ENCODE measurements at places on chromosomes 2 and 18.

DNA sequence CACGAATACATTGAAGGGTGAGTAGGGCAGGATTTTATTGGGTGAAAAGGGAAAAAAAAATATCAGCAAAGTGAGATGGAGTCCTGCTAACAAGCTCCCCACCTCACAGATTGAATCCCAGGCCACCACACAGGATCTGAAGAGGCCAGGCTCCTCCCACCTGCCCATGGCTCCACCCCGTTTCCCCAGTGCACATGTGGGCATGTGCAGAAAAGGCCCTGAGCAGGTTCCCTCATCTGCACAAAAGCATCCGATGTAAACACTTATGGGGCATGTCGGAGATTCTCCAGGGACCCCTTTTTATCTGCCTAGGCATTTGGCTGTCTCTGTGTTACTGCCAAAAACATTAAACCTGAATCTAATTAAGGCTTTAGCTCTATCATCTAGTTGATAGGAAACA is 35.2 kb downstream of the SKA1 start:
- no peak for DNase-seq

DNA sequence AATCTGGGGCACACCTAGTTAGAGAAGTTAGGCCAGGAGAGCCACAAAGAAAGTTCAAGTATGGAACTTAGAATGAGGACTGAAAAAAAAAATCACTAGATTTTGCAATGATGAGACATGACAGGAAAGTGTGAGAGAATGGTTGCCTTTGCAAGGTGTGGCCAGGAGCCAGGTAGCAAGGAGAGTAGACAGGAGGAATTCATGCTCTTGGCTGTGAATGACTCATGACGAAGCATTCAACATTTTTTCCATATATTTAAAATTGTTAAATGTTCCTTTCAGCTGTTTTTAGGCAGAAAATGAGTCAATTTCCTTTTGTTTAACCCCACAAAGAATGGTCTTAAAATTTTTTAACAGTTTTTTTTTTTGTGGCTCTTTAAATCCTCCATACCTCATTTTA is 636.9 kb downstream of the PLCL1 start:
- DNase-seq: no peak

GRCh38 chr2:174729797-174730697 is 34.2 kb downstream of the CHRNA1 start:
- DNase-seq: no peak

DNA sequence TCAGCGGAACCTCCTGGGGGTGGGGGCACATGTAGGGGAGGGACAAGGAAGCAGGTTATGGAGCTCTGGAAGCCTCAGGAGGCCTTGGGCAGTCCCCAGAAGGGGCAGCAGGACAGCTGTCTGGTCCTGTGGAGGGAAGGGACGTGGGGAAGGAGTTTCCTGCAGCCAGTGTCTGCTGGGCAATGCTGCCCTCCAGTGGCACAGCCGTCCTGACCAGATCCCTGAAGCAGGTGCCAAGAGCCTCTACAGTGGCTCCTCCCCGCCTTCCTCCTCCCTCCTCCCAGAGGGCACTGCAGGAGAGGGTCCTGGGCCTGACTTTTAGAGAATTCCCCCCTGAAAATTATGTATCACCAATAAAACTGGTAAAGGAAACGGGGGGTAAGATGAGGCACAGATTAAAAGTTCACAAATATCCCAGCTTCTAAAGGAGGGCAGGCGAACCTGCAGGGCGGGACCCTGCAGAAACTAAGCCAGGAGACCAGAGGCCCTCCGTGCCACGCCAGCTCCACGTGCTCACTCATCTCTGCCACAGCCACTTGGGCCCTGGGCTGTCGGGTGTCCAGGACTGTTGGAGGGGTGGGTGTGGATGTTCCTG is 258.5 kb downstream of the TWIST2 start:
- DNase-seq: peak; percentile 60

GRCh38 chr2:133171393-133172004 is 396.8 kb downstream of the NCKAP5 start:
- DNase-seq: peak; percentile 75

DNA sequence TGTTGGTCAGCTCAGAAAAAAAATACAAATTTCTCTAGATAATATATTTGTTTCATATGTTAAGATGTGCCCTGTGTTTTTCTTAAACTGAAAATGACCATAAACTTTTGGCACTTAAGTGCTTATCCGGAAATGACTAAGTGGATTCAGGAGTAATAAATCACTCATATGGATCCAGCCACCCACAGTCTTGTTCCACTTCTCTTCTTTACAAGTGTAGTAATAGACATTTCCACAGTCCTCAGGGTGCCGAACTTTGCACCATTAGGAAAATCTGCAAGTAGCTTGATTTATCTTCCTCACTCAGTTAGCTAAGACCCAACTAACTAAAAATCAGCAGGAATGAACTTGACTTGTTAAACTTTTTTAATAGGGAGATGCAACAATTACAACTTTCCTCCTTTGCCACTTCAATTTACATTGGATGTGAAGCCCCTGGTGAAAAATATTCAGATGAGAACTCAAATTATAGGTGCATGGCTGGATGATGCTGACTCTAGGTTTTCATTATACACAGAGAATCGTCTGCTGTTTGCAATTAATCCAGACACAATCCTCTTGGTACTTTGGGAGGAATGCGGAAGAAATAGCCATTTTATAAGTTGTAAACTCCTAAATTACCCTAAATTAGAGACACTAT is 322.5 kb downstream of the ARHGAP15 start:
- peak; percentile 43 for DNase-seq

GRCh38 chr18:39031647-39032046 is 1466.0 kb upstream of the CELF4 start:
- no peak for DNase-seq

- peak; percentile 7 for DNase-seq
These were observed 13.6 kb upstream of the IRS1 start for GRCh38 chr2:226813148-226813701.

DNA sequence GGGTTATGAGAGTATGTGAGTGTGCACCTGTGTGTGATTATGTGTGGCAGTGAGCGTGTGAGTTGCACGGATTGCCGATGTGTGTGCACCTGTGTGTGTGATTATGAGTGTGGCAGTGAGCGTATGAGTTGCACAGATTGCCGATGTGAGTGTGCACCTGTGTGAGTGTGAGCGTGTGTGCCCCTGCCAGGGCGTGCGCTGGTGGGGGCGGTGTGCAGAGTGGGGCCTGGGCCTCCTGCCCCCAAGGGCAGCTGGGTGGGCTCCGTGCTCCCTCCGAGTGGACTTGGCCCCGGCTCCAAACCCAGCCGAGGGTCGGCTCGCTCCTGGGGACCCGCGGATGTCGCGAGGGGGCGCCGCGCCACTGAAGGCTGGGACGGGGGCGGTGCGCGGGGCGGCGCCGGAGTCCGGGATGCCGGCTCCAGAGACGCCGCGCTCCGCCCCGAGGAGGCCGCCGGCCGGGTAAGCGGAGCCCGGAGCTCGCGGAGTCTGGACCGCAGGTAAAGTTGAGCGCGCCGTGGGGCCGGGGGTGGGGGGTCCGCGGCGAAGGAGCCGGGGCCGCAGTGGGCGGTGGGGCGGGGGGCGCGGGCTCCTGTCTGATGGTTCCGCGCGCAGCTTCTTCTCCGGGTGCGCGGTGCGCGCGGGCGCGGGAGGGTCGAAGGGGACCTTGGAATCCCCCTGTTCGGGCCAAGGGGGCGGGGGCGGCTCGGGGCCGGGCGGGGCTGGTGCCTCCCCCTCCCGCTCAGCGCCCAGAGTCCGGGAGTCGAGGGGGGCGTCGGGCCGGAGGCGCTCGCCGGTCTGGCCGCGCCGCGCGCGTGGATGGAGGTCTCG is at the start of gene KCNG2:
KCNG2 (plus strand) TSS at position 421 of the 828 bp plus-strand sequence. CDS start 65,730 bp downstream, outside the sequence.
- DNase-seq: no peak

GRCh38 chr2:198134293-198134955 is 330.0 kb downstream of the PLCL1 start:
- DNase-seq: no peak

GRCh38 chr2:43115881-43116280 is 110.5 kb downstream of the ZFP36L2 start:
- no peak for DNase-seq

DNA sequence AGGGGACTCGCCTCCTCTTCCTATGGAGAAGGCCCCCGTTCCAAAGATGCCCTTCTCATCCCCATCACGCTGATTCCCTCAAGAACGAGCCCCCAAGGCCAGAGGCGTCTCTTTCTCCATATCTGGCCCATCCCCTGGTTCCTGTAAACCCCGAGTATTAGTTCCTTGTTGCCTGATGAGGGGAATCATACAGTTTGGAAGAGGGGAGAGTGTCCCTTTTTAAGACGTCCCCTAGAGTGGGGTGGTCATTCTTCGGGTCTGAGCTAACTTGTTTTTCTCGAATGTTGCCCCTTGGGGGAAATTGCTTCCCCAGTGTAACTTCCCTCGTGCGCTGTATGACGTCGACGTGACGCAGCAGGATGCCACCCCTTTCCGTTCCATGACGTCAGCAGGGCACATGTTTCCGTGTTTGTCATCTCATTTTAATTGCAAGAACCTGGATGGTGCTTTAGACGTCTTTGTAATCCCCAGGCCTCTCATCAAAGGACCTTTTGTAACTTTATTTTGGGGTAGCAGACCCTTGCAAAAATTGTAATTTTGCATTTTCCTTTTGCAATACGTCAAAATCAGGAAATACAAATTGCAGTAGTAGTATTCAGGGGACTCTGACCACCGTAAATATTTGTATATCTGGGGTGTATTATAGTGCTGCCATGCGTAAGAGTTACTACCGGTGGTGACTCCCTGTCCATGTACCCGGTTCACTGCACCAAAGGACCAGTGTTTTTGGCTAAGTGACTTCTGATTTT is 569 bp downstream of the BABAM2 start:
- DNase-seq: peak; percentile 80

DNA sequence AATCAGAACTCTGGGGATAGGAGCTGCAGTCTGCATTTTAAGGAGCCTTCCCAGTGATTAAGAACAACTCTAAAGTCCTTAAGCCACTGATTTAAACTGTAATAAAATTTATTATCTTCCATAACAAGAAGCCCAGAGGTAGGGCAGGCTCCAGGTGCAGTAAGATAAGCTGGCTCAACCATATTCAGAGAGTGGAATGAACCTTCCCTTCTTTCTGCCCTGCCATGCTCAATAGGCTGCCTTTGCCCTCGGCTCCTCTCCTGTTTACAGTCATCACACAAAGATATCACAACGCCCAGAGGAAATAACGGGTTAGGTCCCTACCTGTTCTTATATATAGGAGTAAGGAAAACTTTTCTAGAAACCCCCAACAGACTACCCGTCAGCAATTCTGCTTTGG is 90.5 kb upstream of the CDCA7 start:
- peak; percentile 28 for DNase-seq

DNA sequence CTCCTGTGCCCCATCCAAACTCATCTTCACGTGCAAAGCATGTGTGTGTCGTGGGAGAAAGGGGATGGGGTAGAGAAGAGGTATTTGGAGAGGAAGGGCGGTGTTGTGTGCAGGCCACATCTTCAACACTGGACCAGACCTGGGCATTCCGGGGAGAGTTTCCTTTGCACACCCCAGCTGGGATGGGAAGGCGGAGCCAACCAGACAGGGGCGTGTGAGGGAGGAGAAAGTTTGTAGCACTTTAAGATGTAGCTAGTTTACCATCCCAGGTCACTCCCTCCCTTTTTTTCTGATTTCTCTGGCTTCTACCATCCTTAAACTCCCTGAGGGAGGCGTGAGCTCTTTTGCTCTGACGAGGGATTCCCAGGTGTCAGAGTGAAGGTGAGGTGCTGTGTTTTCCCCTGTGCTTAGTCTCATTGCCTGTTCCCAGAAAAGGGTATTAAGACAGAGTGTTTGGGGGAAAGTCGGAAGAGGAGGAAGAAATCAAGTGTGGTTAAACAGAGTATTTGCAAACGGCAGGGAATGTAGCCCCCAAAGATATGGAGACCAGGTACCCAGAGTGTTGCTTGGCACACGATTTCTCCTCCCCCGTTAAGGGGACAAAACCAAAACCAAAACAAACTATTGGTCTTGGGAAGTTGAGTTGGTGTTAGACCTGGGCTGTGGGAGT is 1.6 kb downstream of the SETBP1 start:
- DNase-seq: no peak

DNA sequence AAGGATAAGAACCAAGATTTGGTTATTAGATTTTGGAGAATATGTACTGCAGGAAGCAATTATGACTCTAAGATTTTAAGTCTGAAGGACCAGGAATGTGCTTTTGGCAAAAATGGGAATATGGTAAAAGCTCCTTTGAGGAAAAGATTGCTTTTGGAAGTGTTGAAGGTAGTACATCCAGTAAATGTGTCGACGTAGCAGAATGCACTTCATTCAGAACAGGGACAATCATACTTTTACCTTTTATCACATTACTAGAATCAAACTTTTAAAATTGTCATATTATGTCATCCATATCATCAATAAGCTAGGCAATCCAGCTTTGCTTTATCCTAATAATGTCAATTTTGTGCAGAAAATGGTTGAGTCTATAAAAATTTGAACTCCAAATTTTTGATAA is 74.3 kb upstream of the MSTN start:
- DNase-seq: no peak

DNA sequence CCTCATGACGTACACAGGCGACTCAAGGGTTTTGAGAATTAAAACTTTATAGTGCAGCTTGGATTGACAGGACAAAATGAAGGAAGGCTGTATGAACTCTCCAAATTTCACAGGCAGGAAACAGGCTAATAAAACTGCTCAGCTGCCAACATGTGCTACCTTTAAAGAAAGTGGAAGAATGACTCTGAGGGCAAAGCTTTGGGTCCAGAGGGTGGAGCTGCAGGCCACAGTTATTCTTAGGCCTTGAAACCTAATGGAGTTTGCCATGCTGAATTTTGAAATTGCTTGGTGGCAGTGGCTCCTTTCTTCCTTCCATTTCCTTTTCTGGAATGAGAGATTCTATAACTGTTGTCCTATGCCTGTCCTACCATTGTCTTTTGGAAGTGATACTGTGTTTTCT is 34.8 kb downstream of the HAT1 start:
- DNase-seq: peak; percentile 40

GRCh38 chr18:28712172-28712571 is 535.2 kb upstream of the CDH2 start:
- DNase-seq: no peak

GRCh38 chr2:107336526-107336925 is 450.6 kb upstream of the ST6GAL2 start:
- DNase-seq: peak; percentile 2

DNA sequence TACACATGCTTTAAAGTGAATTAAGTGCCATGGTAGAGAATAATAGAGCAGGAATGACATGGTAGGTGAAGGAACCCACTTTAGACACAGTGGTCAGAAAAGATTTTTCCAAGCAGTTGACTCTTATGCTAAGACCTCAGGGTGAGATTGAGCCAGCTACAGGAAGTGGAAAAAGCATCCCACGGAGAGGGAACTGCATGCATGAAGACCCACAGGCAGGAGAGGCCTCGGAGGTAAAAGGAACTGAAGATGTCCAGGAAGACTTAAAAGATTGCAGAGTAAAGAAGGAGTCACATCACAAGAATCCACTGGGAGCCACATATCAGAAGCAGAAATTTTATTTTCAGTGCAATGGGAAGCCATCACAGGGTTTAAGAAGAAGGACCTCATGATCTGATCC is 499.2 kb upstream of the FAM98A start:
- no peak for DNase-seq

- DNase-seq: no peak
These were observed 1257.0 kb upstream of the GYPC start for GRCh38 chr2:125398738-125399524.

DNA sequence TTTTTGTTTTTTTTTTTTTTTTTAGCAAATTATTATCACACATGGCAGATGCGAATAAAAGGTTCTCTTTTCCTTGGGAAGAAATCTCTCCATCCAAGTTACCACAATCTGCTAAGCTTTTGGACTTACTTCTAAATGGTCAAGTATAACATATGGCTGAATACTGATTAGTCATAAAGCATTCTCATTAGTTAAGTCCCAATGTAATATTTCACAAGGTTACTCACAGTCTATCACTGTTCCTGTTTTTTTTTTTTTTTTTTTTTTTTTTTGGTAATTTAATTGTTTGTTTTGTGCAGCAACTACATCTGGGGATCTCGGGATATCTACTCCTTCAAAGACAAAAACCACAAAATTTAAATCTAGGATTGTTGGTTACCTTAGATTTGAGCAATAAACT is 771.7 kb downstream of the CPS1 start:
- no peak for DNase-seq
